Fibroblast of villous mesenchyme (primary cell): ENCODE measurements at places on chromosomes 13 and 19. TPM values are rescaled to one million over a fixed set of nuclear protein-coding genes. Genes with fewer than 3 reads are reported as not detected.

BLVRB gene
- total RNA-seq = 33.7 and 64.7 TPM in 2 replicates

ETHE1 gene
- total RNA-seq = 113 and 121 TPM in 2 replicates

CLDND2 gene
- not detected in 2 replicates for total RNA-seq

CTXN1 gene
- 1.9 and 3.0 TPM in 2 replicates for total RNA-seq

SMIM44 gene
- not detected in 2 replicates for total RNA-seq

TEX29 gene
- total RNA-seq = 0.64 TPM in 1 of 2 replicates, not detected in the other

CEACAM8 gene
- total RNA-seq = not detected in 2 replicates

FAM124A gene
- total RNA-seq = 10.0 and 25.0 TPM in 2 replicates

TMEM38A gene
- total RNA-seq = 1.3 and 2.2 TPM in 2 replicates

MATK gene
- total RNA-seq = not detected in 2 replicates

ZNF626 gene
- 10.3 and 13.4 TPM in 2 replicates for total RNA-seq

AMH gene
- total RNA-seq = 0.32 and 1.3 TPM in 2 replicates

NLRP5 gene
- not detected in 2 replicates for total RNA-seq

ZNF729 gene
- total RNA-seq = not detected in 2 replicates

ATXN8OS gene
- not detected in 2 replicates for total RNA-seq

PRX gene
- 0.86 and 1.9 TPM in 2 replicates for total RNA-seq

SIGLEC12 gene
- not detected in 2 replicates for total RNA-seq

COX7A1 gene
- total RNA-seq = 13.9 and 18.6 TPM in 2 replicates

MISP3 gene
- total RNA-seq = under 0.01 and 0.32 TPM in 2 replicates

WASF3 gene
- total RNA-seq = 9.0 and 14.2 TPM in 2 replicates

GPR12 gene
- total RNA-seq = not detected in 2 replicates

ZNF837 gene
- 1.7 and 2.9 TPM in 2 replicates for total RNA-seq

ZNF699 gene
- total RNA-seq = 11.7 and 14.8 TPM in 2 replicates

ZNF77 gene
- total RNA-seq = 3.0 and 4.8 TPM in 2 replicates

OSCAR gene
- total RNA-seq = under 0.01 and 0.64 TPM in 2 replicates

KCNN4 gene
- 0.43 TPM in 1 of 2 replicates, not detected in the other for total RNA-seq

MIA gene
- not detected in 2 replicates for total RNA-seq

IGFL1 gene
- total RNA-seq = not detected in 2 replicates

KLF5 gene
- total RNA-seq = 6.1 and 15.1 TPM in 2 replicates

PLIN5 gene
- not detected in 2 replicates for total RNA-seq

LIM2 gene
- not detected in 2 replicates for total RNA-seq

FAM187B gene
- total RNA-seq = not detected in 2 replicates

ATP8B3 gene
- 0.86 and 1.6 TPM in 2 replicates for total RNA-seq

APOE gene
- total RNA-seq = 9.7 and 16.4 TPM in 2 replicates

LYPD5 gene
- total RNA-seq = under 0.01 and 0.43 TPM in 2 replicates

NALCN gene
- total RNA-seq = 1.7 and 6.4 TPM in 2 replicates

LRRC63 gene
- under 0.01 TPM in 1 of 2 replicates, not detected in the other for total RNA-seq

FCGBP gene
- under 0.01 TPM in 2 replicates for total RNA-seq

UPK1A gene
- not detected in 2 replicates for total RNA-seq

LMO7 gene
- total RNA-seq = 174 and 185 TPM in 2 replicates

ZNF285 gene
- 1.6 and 3.9 TPM in 2 replicates for total RNA-seq

STOML3 gene
- not detected in 2 replicates for total RNA-seq

ATCAY gene
- 0.32 and 0.43 TPM in 2 replicates for total RNA-seq

ZNF230 gene
- 2.6 and 3.9 TPM in 2 replicates for total RNA-seq

ZNF555 gene
- 4.8 and 6.0 TPM in 2 replicates for total RNA-seq

IQCN gene
- total RNA-seq = 0.86 and 0.97 TPM in 2 replicates

GZMM gene
- 0.32 and 0.43 TPM in 2 replicates for total RNA-seq

SGCG gene
- total RNA-seq = 0.32 TPM in 1 of 2 replicates, not detected in the other

ZNF701 gene
- 10.6 and 17.7 TPM in 2 replicates for total RNA-seq

SPATA13 gene
- total RNA-seq = 17.7 and 19.9 TPM in 2 replicates
